Hematopoietic multipotent progenitor cell treated with erythropoietin and hydrocortisone succinate and interleukin-3 and kit ligand, for 6 days (in vitro differentiated cells): ENCODE measurements at places on chromosomes 3 and 15.

- no peak for DNase-seq
Measured at GRCh38 chr15:98966091-98966787, 41.4 kb downstream of the PGPEP1L start.

DNA sequence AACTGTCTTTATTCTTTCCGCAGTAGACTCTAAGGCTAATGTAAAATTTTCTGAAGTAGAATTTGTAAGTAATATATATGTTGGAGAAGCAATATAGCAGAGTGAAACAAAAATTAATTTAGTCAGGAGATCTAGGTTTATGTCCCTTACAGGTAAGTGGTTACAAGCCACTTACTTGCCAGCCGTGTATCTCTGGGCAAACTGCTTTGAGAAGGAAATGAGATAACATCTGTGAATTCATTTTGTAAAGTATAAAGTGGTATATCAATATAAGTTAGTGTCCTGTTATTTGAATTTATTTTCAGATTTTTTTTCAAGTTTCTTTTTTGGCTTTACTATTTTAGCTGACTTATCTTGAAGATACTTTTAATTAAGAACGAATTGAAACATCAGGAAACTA is 5.5 kb downstream of the DAZL start:
- DNase-seq: peak; percentile 9

DNA sequence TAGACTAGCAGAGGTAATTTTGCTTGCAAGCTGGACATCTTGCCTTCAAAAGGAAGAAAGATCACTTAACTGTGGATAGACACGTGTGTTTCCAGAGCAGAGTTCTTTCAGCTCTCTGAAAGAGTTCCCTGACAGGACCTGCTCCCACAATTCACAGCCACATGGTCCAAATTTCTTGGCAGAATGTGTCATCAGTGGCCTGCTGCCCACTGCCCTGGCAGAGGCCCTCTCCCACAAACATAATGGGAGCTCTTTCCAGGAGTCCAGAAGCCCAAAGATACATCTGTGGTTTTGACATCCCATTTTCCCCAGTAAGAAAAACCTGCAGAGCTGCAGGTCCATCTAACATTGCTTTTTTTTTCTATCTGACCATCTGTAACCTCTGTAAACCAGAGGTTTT is 48.3 kb downstream of the SERPINI1 start:
- no peak for DNase-seq

- peak; percentile 52 for DNase-seq
Measured at GRCh38 chr3:133821767-133822638, 16.4 kb downstream of the SRPRB start.

- DNase-seq: no peak
Measured at GRCh38 chr3:123379041-123379830, 69.7 kb downstream of the ADCY5 start.

DNA sequence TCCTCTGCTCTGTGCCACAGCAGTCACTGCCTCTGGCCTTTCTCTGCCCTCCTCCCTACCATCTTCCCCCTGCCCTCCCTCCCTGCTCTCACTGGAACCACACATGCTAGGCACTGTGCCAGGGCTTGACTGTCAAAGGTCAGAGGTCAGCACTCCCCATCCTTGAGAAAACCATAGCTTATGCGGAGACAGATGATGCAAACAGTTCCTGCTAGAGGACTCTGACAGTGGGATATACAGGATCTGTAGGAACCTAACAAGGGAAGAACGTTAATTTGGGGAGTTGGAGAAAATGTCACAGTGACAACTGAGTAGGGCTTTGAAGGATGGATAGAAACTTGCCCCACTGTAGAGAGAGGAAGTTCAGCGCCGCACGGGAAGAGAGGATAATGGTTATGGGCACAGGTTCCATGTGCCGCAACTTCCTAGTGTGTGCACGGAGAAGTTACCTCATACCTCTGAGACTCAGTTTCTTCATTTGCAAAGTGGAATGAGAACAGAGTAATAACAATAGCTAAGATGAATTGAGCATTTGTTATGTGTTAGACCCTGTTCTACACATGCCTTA is 29.3 kb upstream of the XYLB start:
- DNase-seq: no peak
